ENCODE measurements at places on chromosomes 11 and 22.
A peak's percentile ranks its signal among the peaks of the same experiment; 100 is the strongest.

DNA sequence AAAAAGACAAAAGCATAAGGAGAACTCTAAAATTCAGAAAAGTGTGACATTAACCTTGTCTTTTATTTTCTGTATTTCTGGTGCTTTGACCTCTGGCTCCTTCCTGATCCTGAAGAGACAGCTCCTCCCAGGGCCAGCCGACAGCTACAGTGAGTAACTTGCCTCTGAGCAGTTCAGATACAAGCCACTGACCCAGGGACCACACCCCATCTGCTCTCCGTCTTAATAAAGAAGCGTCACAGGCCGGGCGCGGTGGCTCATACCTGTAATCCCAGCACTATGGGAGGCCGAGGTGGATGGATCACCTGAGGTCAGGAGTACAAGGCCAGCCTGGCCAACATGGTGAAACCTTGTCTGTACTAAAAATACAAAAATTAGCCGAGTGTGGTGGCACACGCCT, 6.5 kb downstream of the MLC1 start:
- DNase-seq, result no peak

- peak; percentile 14 for DNase-seq
Observed at GRCh38 chr22:44455151-44455962, 42.7 kb downstream of the RTL6 start.

GRCh38 chr11:74637700-74638099, 45.3 kb downstream of the POLD3 start:
- DNase-seq, result no peak

- DNase-seq, result no peak
Observed at GRCh38 chr11:74683279-74683871, 47.9 kb downstream of the CHRDL2 start.

DNA sequence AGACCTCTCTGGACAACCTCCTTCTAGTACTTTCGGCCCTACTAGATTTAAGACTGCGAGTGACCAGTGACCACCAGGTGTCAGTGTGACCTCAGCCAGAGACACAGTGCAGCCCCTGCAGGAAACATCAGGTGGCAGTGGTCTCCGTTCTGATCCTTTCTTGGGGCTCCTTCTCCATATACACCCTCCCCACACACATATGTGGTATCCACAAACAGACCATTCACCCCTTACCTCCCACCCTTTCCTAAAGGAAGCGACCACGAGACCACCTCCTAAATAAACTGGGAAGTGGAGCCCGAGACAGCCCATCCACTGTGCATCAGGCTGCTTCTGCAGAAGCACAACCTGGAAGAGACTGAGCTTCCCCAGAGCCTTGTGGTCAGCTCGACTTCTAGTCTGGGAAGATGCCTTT, 38.5 kb upstream of the CYP2D6 start:
- peak; percentile 33 for DNase-seq

DNA sequence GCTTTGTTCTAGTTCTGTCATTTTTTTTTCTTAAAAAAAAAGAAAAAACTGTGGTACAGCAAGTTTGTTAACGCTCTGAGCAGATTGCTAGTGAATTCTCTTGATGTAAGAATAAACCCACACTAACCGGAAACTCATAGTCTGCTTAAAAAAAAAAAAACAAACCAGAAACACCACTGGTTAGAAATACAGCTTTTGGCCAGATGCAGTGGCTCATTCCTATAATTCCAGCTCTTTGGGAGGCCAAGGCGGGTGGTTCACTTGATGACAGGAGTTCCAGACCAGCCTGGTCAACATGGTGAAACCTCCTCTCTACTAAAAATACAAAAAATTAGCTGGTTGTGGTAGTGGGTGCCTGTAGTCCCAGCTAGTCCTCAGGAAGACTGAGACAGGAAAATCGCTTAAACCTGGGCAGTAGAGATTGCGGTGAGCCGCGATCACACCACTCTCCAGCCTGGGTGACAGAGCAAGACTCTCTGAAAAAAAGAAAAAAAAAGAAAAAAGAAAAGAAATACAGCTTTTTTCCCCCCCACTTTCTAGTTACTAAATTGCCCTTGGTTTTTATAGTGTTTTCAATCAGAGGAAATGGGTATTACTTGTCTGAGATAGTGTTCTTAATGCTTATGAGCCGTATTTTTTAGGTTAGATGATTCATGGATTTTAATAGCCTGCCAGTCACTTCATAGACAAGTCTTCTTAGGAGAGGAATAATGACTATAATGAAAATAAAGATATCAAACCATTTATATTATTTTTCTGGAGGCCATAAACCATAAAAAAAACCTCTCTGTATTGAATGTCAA, 222.8 kb downstream of the DDX10 start:
- no peak for DNase-seq

- DNase-seq, result no peak
Observed at GRCh38 chr11:34756591-34756990, 135.7 kb downstream of the EHF start.

DNA sequence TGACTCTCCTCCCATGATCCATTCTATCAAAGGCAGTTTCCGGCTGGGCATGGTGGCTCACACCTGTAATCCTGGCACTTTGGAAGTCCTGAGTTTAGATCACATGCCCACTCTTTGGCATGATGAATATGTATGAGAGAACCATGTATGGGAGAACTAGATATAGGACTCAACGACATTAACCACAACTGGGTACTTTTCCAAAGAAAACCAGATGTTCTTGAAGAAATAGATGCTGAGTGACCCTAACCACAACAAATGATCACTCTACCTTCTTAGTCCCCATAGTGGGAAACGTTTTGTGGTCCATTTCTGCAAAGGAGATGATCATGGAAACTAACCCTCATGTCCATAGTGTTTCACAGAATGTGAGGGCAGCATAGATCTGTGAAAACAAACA, 13.6 kb downstream of the FJX1 start:
- DNase-seq, result no peak

GRCh38 chr11:76208438-76209374, 2.4 kb upstream of the WNT11 start:
- peak; percentile 58 for DNase-seq

DNA sequence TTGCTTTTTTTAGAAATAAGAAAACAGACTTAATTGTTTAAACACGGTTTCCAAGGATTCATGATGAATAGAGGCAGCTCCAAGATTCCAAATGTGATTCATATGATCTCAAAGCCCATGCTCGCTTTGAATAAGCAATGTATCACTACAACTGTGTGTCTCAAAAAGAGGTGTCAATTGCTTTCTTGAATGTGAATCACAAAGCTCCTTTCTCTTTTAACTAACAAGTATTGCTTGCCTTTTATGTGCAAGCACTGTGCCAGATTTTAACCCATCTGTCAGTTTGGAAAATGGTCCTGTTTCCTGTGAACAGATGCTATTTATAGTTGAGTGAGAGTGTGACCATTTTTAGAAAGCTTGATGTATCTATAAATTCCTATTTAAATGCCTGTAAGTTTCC, 6.5 kb downstream of the OOSP1 start:
- no peak for DNase-seq

- no peak for DNase-seq
Observed at GRCh38 chr22:19723232-19723982, at the start of gene GP1BB. Gene GP1BB (plus strand): TSS chr22:19723539. CDS start chr22:19723570, 31 bp downstream.

- DNase-seq, result no peak
Observed at GRCh38 chr11:34425867-34426266, 12.9 kb upstream of the CAT start.

GRCh38 chr11:9090488-9091043, 833 bp downstream of the SCUBE2 start:
- DNase-seq, result no peak

DNA sequence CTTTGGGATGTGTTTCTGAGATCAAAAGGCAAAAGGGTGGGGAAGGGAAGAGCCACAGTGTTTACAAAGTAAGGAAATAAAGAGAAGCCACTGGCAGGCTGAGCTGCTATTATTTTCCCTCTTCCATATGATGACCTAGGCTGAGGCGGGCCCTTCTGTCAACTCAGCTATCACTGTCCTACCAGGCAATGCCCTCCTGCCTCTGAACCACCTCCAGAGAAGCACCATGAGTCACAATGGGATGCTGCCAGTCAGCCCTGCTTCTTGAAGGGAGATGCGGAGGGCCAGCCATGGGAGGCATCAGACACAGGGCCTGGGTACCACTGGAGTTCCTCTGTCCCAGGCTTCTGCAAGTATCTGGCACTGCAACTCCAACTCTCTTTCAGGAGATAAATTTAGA, 107.9 kb upstream of the BID start:
- DNase-seq, result no peak

DNA sequence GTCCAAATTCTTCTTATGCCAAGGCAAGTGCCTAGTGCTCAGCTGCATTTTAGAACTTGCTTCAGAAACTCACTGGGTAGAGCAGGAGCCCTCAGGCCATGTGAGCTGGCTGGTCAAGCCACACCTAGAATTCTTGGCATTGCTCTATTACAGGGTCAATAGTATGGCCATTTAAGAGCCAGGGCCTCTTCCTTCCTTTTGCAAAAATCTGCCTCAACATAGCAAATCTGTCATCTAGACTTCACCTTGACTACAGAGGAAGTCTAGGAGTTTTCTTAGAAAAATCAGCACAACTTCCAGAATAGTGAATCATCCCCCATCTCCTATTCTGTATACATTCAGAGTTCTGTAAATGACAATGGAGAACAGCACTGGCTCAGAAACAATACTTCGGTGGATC, 112.0 kb upstream of the TTC12 start:
- DNase-seq, result no peak

- no peak for DNase-seq
Observed at GRCh38 chr11:79081471-79082031, 359.3 kb downstream of the TENM4 start.

GRCh38 chr22:29245626-29246385, 22.0 kb downstream of the RHBDD3 start:
- DNase-seq, result peak; percentile 49

DNA sequence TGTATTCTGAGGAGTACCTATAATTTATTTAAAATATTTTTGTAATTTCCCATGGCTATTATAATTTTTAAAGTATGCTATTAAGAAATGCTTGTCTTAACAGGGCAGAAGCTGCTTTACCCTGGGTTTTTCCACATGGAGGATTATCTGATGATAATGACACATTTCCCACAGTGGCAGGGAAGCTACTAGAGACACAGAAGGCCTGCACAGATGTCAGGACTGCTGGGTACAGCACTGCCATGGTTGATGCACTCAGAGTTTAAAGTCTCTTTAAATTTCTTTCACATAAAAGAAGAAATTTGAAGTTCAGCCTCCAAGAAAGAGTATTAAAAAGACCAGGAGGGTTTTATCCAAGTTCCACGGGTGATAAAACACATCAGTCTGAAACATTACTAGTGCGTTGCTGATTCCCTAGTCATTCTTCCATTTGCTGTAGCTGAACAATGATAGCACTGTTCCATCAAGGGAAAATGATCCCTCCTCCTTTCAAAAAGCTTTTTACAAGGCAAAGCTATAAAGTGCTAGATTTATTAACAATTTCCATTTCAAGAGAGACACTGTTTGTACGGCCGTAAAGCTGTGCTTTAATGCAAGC, 363.0 kb downstream of the CNTN5 start:
- no peak for DNase-seq

GRCh38 chr11:68773521-68774193, 22.3 kb upstream of the TESMIN start:
- DNase-seq, result no peak

DNA sequence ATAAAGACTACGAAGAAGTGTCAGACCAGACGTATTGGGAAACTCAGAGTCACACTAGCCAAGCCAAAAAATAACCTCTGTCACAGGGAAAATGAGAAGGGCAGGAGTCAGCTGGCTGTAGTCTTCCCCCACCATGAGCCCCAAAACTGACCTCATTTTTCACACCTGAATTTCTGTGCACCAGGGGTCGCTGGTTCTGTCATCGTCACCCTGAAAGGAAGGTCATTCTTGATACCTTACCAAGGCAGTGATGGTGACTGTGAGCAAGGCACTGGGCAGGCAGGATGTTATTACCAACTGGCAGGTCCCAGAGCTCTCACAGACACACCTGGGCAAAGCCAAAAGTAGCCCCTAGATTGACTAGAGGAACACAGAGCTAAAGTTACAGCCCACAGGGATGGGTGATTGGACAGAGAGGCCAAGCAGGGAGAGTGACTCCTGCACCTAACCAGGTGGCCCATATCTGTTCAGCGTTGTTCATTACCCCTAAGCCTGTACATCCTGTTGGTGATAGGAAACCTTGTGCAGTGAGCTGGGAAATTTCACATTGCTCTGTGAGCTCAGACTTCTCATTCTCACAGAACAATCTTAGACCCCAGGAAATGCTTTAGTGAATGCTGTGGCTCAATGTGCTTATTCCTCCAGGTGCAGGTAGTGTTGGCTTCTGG, 32.3 kb upstream of the OR56A1 start:
- DNase-seq, result no peak

DNA sequence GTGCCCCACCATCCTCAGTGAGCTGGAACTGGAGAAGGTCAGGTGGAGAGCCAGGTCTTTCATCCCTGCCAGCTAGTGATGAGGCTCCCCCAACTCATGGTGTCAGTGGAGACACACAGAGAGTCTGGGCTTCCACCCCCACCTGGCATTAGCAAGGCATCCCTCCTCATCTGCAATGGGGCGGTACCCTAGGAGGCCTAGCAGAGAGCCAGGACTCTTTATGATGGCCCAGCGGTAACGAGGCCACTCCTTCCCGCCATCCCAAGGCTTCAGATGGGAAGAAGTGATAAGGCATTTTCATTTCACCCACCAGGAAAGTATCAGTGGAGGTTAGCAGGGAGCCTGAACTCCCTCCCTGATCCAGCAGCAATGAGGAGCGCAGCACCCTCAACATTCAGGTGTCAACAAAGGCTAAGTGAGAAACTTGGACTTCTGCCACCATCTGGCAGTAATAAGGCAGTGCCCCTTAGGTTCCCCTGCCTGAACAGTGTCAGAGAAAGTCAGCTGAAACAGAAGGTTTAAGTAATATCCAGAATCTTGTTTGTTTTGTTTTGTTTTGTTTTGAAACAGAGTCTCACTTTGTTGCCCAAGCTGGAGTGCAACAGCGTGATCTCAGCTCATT, 40.5 kb upstream of the FBLN1 start:
- DNase-seq, result no peak

DNA sequence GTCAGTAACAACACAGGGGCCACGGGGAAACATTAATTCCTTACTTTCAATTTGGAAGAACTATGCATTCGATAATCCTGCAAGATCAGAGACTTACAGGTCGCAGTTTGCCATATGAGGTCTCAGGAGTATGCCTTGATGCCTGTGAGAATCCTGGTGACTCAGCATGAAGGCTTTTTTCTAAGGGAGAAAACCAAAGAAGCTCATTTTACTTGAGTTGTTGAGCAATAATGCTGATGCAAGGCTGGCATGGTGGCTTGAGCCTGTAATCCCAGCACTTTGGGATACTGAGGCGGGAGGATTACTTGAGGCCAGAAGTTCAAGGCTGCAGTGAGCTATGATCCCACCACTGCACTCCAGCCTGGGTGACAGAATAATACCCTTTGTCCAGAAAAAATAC, 26.6 kb downstream of the ATG16L2 start:
- DNase-seq, result no peak

DNA sequence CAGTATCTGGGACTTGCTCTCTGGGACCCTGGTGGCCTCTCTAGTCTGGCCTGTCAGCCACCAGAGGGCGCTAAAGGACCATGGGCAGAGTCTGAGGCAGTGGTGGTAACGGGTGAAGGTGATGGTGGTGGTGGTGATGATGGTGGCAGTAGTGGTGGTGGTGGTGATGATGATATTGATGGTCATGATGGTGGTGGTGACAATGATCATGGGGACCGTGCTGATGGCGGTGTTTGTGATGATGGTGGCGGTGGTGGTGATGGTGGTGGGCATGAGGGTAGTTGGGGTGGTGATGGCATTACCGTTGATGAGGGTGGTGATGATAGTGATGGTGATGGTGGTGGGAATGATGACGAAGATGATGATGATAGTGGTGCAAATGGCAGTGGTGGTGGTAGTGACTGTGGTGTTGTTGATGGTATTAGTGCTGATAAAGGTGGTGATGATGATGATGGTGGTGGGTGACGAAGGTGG, 16.0 kb downstream of the TRPM5 start:
- peak; percentile 85 for DNase-seq

- no peak for DNase-seq
Observed at GRCh38 chr11:125245299-125245698, 80.7 kb downstream of the PKNOX2 start.

Measured in stimulated activated CD8-positive, alpha-beta memory T cell treated with anti-CD3 and anti-CD28 coated beads, Interleukin-12 subunit alpha, Interleukin-12 subunit beta, amount 100 ng/mL, for 1 hour (primary cell).